Renal cortical epithelial cell (primary cell): ENCODE measurements at places on chromosomes 7 and 10. TPM values are rescaled to one million over a fixed set of nuclear protein-coding genes. Genes with fewer than 3 reads are reported as not detected.

The TRDMT1 gene
- total RNA-seq, result 5.2 and 6.1 TPM in 2 replicates

The UBE2D1 gene
- 16.3 and 29.4 TPM in 2 replicates for total RNA-seq

The OR2A12 gene
- not detected in 2 replicates for total RNA-seq

The CBLL1 gene
- 26.6 and 29.2 TPM in 2 replicates for total RNA-seq

The FAM237B gene
- total RNA-seq, result not detected in 2 replicates
